ENCODE measurements at places on chromosomes 3 and 15. TPM values are rescaled to one million over a fixed set of nuclear protein-coding genes. Genes with fewer than 3 reads are reported as not detected.
A peak's percentile ranks its signal among the peaks of the same experiment; 100 is the strongest.

MNS1 gene
- 0.40 TPM for total RNA-seq

KBTBD13 gene
- total RNA-seq: not detected

GRCh38 chr15:73051807-73052652 lies at the start of gene NEO1:
Gene NEO1 (plus strand): TSS chr15:73052463. CDS start chr15:73052676, 213 bp downstream.
- H3K27me3 ChIP-seq: no peaks in the 10 kb centered on the region
- peak within 1 kb of the TSS; percentile 90 for H3K4me3 ChIP-seq
- DNase-seq: peak; percentile 90

GRCh38 chr3:18666655-18667054 lies 241.5 kb upstream of the SATB1 start:
- H3K27ac ChIP-seq: no peak overlapping the region
- H3K36me3 ChIP-seq: no peaks in the 10 kb centered on the region
- H3K27me3 ChIP-seq: no peaks in the 10 kb centered on the region
- no peak overlapping the region for H3K4me3 ChIP-seq

STAB1 gene
- 69.2 TPM for total RNA-seq

All from transverse colon (tissue), 4 donors.